ENCODE measurements at places on chromosomes 4 and X.

GRCh38 chr4:5300283-5300682 is 249.0 kb downstream of the STK32B start:
- no peak for DNase-seq

GRCh38 chr4:73750730-73751129 is 10.4 kb downstream of the CXCL8 start:
- no peak for DNase-seq

DNA sequence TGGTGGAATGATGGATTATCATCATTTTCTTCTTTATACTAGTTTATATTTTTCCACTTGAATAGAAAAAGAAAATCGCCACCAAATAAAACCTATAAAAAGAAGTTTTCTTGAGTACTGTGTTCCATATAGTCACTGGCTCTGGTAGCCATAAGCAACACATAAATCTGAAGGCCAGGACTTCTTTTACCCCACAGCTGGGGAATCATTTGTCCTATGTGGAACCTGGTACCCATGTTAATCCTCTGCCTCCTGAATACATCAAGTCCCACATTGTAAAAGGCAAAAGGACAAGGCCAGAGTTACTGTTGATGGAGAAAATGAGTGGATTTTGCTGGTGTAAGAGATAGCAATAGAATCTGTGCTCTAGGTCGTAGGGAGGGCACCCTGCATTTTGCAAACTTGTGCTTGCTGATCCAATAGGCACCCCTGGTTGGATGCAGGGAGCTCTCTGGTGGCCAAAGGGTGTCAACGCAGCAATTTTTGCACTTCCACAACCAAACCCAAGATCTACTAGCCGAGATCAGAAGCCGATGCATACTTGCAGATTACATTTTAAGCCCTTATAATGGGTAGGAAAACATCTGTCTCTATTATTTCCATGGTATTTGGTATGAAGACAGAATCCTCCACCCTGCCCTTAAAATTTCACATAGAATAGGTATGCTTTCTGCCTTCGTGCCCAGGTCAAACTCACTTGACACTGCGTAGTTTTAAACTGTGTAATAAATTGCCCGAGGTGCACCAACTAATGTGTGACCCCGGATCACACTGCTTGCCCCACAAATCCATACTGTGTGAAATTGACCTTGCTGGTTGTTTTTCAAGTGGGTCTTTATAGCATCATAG is 146.2 kb upstream of the SCML1 start:
- no peak for DNase-seq

GRCh38 chr4:41541687-41542094 is 3.7 kb downstream of the LIMCH1 start:
- no peak for DNase-seq

DNA sequence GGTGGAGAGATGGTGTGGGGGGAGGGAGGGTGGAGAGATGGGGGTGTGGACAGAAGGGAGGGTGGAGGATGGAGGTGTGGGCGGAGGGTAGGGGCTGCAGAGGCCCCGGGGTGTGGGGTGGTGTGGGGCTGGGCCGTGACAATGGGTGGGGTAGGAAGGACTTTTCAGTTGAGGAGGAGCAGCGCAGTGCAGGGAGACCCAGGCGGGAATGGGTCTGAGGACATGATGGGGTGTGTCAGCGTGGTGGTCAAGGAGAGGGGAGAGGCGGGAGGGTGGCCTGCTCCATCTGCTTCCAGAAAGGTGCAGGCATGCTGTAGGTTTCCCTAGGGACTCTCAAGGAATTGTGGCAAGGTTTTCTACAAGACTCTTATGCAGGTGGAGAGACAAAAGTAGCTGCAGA is 48.9 kb downstream of the RGS12 start:
- DNase-seq = no peak

GRCh38 chrX:150478496-150479492 is 89.6 kb upstream of the MTM1 start:
- DNase-seq = no peak

- no peak for DNase-seq
Measured at GRCh38 chr4:16622826-16623225, 275.6 kb downstream of the LDB2 start.

GRCh38 chr4:62448911-62449310 is 1248.8 kb downstream of the ADGRL3 start:
- no peak for DNase-seq

Data from stimulated activated CD8-positive, alpha-beta memory T cell treated with anti-CD3 and anti-CD28 coated beads, Interleukin-7, amount 100 ng/mL, for 1 hour (primary cell).